ENCODE measurements at places on chromosomes 5 and 9.

DNA sequence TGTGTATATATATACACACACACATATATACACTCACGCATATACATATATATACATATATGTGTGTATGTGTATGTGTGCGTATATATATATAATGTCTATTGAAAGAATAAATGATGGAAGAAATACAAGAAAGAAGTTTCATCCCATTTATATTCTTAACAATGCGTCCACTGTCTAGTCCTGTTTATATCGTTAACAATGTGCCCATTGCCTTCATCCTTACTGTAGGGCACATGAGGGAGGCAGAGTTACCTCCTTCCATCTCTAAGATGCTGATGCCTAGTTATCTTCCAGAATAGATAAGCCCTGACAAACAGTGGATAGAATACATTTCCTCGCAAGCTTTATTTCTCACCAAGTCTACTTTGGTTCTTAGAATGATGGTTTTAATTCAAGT is 389.8 kb upstream of the SEMA6A start:
- DNase-seq, result no peak
- no peaks in the 10 kb centered on the region for H3K4me1 ChIP-seq
- H3K36me3 ChIP-seq, result no peaks in the 10 kb centered on the region
- no peak overlapping the region for H3K27ac ChIP-seq
- H3K4me3 ChIP-seq, result no peak overlapping the region

GRCh38 chr5:120456006-120456405 is 8.1 kb upstream of the PRR16 start:
- H3K27ac ChIP-seq, result no peak overlapping the region
- no peak overlapping the region for H3K4me3 ChIP-seq

- H3K36me3 ChIP-seq, result no peaks in the 10 kb centered on the region
- no peak overlapping the region for H3K27ac ChIP-seq
- no peak overlapping the region for H3K4me3 ChIP-seq
- no peaks in the 10 kb centered on the region for H3K27me3 ChIP-seq
- no peak for DNase-seq
Measured at GRCh38 chr5:74183041-74183440, 457.5 kb downstream of the ENC1 start.

GRCh38 chr5:66151030-66151429 is 6.9 kb downstream of the SREK1 start:
- no peak overlapping the region for H3K27ac ChIP-seq
- no peak for DNase-seq
- H3K27me3 ChIP-seq, result no peaks in the 10 kb centered on the region
- H3K36me3 ChIP-seq, result no peaks in the 10 kb centered on the region

DNA sequence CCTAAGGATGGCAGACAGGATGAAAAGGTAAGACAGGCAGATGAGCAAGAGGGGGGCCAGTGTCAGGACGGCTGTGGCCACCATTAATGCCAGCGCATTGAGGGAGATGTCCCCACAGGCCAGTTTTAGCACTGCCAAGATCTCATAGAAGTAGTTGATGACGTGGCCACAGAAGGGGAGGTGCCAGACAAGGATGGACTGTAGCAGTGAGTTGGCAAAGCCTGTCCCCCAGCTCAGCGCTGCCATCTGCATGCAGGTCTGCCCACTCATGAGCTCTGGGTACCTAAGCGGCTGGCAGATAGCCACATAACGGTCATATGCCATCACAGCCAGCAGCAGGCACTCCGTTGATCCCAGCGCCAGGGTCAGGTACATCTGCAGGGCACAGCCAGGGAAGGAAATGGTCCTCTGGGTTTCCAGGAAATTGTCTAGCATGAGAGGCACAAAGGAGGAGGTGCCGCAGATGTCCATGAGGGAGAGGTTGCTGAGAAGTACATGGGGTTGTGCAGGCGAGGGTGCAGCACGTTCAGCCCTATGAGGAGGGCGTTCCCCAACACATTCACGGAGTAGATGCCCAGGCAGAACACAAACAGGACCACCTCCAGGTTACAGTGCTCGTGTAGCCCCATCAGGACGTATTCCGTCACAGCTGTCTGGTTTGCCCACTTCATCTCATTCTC is 10.8 kb downstream of the OR13J1 start:
- H3K36me3 ChIP-seq, result peaks cover 3% of the 10 kb centered on the region
- H3K27ac ChIP-seq, result no peak overlapping the region
- no peaks in the 10 kb centered on the region for H3K27me3 ChIP-seq
- no peak for DNase-seq

DNA sequence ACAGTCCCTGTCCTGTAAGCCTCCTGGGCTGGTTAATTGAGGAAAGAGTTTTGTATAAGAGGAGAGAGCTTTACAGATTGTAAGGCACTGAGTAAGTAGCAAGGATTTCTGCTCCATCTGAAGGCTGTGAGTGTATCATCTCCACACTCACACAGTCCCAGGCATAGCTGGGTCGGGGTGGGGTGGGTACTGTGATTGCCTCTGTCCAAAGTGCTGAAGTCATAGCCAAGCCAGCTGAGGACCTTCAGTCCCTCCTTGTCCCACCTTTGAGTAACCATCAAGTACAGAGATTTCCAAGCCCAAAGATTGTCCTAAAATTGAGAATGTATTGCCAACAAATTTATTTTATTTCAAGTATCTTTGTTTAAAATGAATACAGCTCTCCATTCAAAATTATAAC is 5.5 kb upstream of the DNAJB5 start:
- peak; percentile 39 for DNase-seq
- peaks cover 9% of the 10 kb centered on the region for H3K4me1 ChIP-seq

DNA sequence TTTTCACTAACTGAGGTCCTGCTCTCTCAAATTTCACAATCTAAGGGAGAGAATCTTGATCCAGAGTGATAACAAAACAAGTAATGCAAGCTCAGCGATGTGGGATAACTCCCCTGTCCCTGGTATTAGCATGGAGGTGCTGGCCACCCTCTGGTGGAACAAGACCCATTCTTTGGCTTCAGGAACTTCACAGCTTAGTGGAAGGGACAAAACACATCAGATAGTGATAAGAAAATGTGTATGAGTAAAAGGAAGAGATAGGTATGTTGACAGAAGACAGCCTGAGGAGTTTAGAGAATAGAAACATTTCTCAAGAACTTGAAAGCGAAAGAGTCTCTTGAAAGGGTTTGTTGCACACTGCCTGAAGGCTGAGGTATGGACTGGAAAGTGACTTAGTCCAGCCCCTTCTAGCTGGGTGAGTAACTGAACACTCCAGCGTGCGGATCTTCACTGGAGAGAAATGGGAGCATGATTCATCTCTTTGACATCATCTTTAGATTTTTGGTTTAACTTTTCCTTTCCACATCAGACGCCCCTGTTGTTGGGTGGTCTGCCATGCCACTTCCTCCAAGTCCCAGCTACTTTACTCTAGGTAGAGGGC is 25.4 kb upstream of the ZSWIM6 start:
- H3K27me3 ChIP-seq, result no peaks in the 10 kb centered on the region
- no peaks in the 10 kb centered on the region for H3K36me3 ChIP-seq

- H3K27me3 ChIP-seq, result no peaks in the 10 kb centered on the region
- H3K4me1 ChIP-seq, result no peaks in the 10 kb centered on the region
- no peak overlapping the region for H3K27ac ChIP-seq
- no peak for DNase-seq
- H3K4me3 ChIP-seq, result no peak overlapping the region
Measured at GRCh38 chr9:82088591-82088990, 100.0 kb downstream of the SPATA31D1 start.

- no peak for DNase-seq
- H3K27ac ChIP-seq, result no peak overlapping the region
- no peak overlapping the region for H3K4me3 ChIP-seq
- H3K27me3 ChIP-seq, result no peaks in the 10 kb centered on the region
- no peaks in the 10 kb centered on the region for H3K36me3 ChIP-seq
Measured at GRCh38 chr9:112078432-112078831, 96.7 kb downstream of the SUSD1 start.

- DNase-seq, result no peak
- no peak overlapping the region for H3K27ac ChIP-seq
- H3K4me3 ChIP-seq, result no peak overlapping the region
- no peaks in the 10 kb centered on the region for H3K36me3 ChIP-seq
- H3K4me1 ChIP-seq, result no peaks in the 10 kb centered on the region
- peaks cover 3% of the 10 kb centered on the region for H3K27me3 ChIP-seq
Measured at GRCh38 chr9:133181561-133181960, 17.8 kb upstream of the GBGT1 start.

GRCh38 chr5:38871790-38872551 is 26.2 kb downstream of the OSMR start:
- no peaks in the 10 kb centered on the region for H3K27me3 ChIP-seq
- peaks cover 23% of the 10 kb centered on the region for H3K4me1 ChIP-seq
- H3K36me3 ChIP-seq, result peaks cover 26% of the 10 kb centered on the region
- H3K4me3 ChIP-seq, result no peak overlapping the region

DNA sequence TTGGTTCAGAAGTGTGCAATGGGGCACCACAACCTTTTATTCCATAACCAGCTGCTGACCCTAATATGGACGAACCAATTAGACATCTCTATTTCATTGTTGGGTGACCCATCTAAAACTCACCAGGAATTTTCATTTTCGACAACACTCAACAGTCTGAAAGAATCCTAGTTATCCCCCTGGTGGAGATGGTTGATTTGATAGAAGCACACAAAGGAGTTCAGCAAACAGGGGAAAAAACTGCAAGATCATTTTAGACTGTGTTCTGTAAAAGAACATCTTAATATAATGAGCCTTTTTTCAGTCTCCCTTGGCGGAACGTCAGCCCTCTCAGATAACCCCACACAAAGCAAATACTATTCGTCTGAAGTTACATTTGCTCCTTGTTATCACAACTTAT is 367.4 kb downstream of the KIAA0825 start:
- H3K27ac ChIP-seq, result no peak overlapping the region
- no peak overlapping the region for H3K4me3 ChIP-seq
- no peaks in the 10 kb centered on the region for H3K36me3 ChIP-seq
- H3K4me1 ChIP-seq, result no peaks in the 10 kb centered on the region
- DNase-seq, result no peak

DNA sequence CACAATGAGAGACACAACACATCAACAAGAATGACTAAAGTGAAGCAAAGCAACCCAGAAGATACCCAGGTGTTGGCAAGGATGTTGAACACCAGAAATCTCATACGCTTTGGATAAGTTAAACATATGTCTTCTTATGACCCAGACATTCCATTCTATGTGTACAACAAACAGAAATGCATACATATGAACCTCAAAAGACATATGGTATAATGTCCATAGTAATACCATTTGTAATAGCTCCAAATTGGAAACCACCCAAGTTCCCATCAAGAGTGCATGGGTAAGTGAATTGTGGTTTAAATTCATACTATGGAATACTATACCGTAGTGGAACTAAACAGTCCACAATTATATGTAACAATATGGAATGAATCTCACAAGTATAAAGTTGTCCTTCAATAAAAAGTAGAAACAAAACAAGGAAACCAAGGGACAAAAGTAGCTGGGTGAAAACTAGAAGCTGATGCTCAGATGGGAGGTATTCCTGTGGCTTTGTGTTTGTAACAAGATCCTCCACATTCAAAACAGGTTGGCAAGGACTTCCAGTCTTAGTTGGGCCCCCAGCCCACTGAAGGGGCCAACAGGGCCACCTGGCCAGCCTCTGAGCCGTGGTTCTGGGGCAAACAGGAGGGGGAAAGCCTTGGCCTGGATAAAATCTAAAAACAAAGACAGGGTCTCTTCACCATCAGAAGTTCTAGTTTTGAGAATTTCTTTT is 171.8 kb upstream of the PITX1 start:
- no peaks in the 10 kb centered on the region for H3K36me3 ChIP-seq
- no peak overlapping the region for H3K27ac ChIP-seq
- H3K27me3 ChIP-seq, result no peaks in the 10 kb centered on the region
- peaks cover 18% of the 10 kb centered on the region for H3K4me1 ChIP-seq

- no peak overlapping the region for H3K4me3 ChIP-seq
- DNase-seq, result no peak
- no peaks in the 10 kb centered on the region for H3K27me3 ChIP-seq
- H3K36me3 ChIP-seq, result no peaks in the 10 kb centered on the region
- H3K4me1 ChIP-seq, result peaks cover 24% of the 10 kb centered on the region
- H3K27ac ChIP-seq, result no peak overlapping the region
Measured at GRCh38 chr5:124905256-124906130, 159.1 kb upstream of the ZNF608 start.

GRCh38 chr9:100555471-100555870 is 22.4 kb upstream of the CAVIN4 start:
- no peak overlapping the region for H3K4me3 ChIP-seq
- no peaks in the 10 kb centered on the region for H3K36me3 ChIP-seq
- no peak overlapping the region for H3K27ac ChIP-seq
- no peaks in the 10 kb centered on the region for H3K27me3 ChIP-seq

GRCh38 chr5:169384661-169385060 is 83.7 kb upstream of the SLIT3 start:
- no peak for DNase-seq
- H3K4me1 ChIP-seq, result no peaks in the 10 kb centered on the region
- H3K27ac ChIP-seq, result no peak overlapping the region
- H3K4me3 ChIP-seq, result no peak overlapping the region
- H3K36me3 ChIP-seq, result no peaks in the 10 kb centered on the region
- H3K27me3 ChIP-seq, result no peaks in the 10 kb centered on the region

- no peak overlapping the region for H3K4me3 ChIP-seq
- no peak overlapping the region for H3K27ac ChIP-seq
- no peaks in the 10 kb centered on the region for H3K36me3 ChIP-seq
- DNase-seq, result no peak
- no peaks in the 10 kb centered on the region for H3K4me1 ChIP-seq
Measured at GRCh38 chr5:163695830-163696578, 190.6 kb downstream of the MAT2B start.

- DNase-seq, result no peak
- H3K36me3 ChIP-seq, result no peaks in the 10 kb centered on the region
- H3K27ac ChIP-seq, result no peak overlapping the region
Measured at GRCh38 chr5:63963080-63963735, 963 bp upstream of the HTR1A start.

DNA sequence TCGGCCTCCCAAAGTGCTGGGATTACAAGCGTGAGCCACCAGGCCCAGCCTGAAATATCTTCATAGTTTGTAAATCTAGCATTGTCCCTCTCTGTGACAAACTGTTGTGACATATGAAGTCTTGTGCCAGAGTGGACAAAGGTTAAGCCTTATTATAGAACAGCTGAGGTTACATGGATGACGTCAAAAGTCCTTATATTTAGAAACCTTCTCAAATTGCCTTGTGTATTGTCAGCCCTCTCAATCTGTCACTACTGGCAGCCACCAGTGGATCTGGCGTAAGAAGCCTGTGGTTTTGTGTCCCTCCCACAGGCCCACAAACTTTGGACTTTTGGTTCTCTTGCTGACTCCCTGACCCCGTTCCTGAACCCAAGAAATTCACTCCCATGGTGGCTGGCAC is 79.4 kb upstream of the CCDC112 start:
- no peaks in the 10 kb centered on the region for H3K27me3 ChIP-seq
- no peak overlapping the region for H3K4me3 ChIP-seq
- H3K4me1 ChIP-seq, result no peaks in the 10 kb centered on the region
- no peak overlapping the region for H3K27ac ChIP-seq
- DNase-seq, result no peak

GRCh38 chr9:36995927-36996705 is 38.0 kb downstream of the PAX5 start:
- H3K27me3 ChIP-seq, result peaks cover 66% of the 10 kb centered on the region
- no peak overlapping the region for H3K27ac ChIP-seq
- H3K4me1 ChIP-seq, result no peaks in the 10 kb centered on the region
- H3K4me3 ChIP-seq, result no peak overlapping the region
- no peaks in the 10 kb centered on the region for H3K36me3 ChIP-seq
- DNase-seq, result no peak
